ENCODE measurements at places on chromosomes 2 and 18. TPM values are rescaled to one million over a fixed set of nuclear protein-coding genes. Genes with fewer than 3 reads are reported as not detected.

- no peak for DNase-seq
These were observed 17.8 kb downstream of the SERPINB13 start for GRCh38 chr18:63604791-63605567.

- no peak for DNase-seq
These were observed 585.9 kb upstream of the ID2 start for GRCh38 chr2:8095978-8096377.

- DNase-seq, result no peak
These were observed 24.6 kb downstream of the CD302 start for GRCh38 chr2:159773426-159773825.

- no peak for DNase-seq
These were observed 11.2 kb downstream of the SLC40A1 start for GRCh38 chr2:189569295-189569910.

The C2orf72 gene
- total RNA-seq, result 0.18 TPM

DNA sequence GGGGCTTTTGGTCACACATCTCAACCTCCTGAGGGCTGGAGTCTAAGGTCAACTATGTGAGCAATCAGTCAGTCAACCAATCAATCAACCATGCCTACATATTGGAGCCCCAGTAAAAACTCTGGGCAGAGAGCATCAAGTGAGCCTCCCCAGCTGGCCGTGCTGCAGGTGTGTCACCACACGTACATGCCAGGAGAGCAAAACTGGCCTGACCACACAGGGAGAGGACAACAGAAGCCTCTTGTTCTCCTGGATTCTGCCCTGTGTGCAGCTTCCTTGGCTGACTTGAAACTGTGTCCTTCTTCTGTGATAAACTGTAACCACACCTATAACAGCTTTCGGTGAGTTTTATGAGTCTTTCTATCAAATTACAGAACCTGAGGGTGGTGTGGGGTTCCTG, 25.9 kb downstream of the GPR35 start:
- no peak for DNase-seq

- DNase-seq, result no peak
These were observed 633.3 kb upstream of the ACVR2A start for GRCh38 chr2:147211484-147211883.

DNA sequence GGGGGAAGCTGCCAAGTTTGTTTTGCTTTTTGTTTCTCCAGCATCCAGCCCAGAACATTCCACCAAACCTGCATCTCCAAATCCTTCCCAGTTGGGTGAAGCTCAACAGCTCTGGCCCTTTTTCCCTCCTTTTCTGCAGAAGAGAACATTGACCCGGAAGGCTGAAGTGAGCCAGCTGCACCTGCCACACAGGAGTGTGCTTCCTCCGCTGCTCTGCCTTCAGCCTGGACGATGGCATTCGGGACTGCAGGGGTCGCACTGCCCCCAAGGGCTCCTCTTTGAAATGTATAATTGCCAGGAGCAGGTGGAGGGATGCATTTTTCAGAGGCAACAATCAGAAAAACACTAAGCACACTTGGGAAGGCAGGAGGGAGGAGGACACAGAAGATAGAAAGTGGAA, 41.8 kb downstream of the ST8SIA5 start:
- no peak for DNase-seq

DNA sequence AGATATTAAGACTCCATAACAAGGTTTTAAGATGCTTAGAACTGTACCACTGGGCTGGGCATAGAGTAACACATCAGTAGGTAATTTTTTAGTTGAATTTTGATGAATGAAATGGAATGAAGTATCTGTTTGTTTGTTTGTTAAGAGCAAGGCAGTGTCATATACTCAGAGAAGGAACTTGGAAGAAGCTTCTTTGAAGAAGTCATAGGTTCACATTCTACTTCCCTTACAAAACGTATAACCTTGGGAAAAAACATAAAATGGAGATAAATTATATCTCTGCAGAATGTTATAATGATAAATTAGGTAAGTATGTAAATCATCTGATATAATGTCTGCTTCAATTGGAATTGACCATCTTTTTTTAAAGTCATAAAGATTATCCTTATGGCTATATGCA, 122.1 kb upstream of the SLC39A10 start:
- DNase-seq, result no peak

The DNAH7 gene
- total RNA-seq, result 0.05 TPM

- DNase-seq, result no peak
These were observed 215.1 kb downstream of the ZNF385B start for GRCh38 chr2:179646173-179646769.

The TMEM214 gene
- 54.3 TPM for total RNA-seq

GRCh38 chr2:119483395-119483753, 40.9 kb downstream of the SCTR start:
- DNase-seq, result no peak

The MC4R gene
- not detected for total RNA-seq

The DSC3 gene
- not detected for total RNA-seq

GRCh38 chr2:55134316-55134706, 84.1 kb upstream of the RTN4 start:
- no peak for DNase-seq

The MRPL19 gene
- 56.4 TPM for total RNA-seq

The PID1 gene
- total RNA-seq, result not detected

The ACTG2 gene
- total RNA-seq, result not detected

The TMEM182 gene
- total RNA-seq, result 5.8 TPM

- DNase-seq, result no peak
These were observed 989.2 kb downstream of the CPS1 start for GRCh38 chr2:211545582-211545981.

The TUBB6 gene
- total RNA-seq, result 8.0 TPM

The ROCK1 gene
- total RNA-seq, result 63.4 TPM

DNA sequence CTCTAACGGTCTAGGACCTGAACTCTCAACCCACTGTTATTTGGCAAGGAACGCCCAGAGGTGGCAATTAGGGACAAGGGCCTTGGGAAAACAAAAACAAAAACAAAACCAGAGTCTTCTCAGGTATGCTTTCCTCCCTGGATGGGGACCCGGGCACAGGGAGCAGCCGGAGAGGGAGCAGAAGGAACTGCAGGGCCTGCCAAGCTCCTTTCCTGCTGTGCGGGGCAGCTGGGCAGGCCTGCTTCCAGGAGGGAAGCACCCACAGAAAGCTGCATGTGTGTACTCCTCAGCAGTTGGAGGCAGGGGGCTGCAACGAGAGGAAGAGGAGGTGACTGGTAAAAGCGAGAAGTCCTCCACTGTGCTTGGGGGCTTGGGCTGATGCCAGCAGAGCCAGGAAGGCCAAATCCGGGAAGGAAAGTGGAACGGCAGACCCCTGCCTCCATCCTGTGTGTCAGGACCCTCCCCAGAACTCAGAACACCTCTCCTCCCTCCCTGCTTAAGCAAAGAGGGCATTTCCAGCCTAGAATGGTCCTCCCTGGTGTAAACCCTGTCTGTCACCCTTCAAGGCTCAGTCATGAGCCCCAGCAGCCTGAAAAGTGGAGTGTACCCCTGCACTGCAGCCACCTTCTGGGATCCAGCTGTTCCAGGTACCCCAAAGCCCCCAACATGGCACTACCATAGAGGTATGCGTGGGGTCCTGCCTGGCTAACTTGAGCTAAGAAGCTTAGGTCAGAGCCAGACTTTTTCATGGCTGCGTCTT, 56.3 kb downstream of the DNMT3A start:
- no peak for DNase-seq

DNA sequence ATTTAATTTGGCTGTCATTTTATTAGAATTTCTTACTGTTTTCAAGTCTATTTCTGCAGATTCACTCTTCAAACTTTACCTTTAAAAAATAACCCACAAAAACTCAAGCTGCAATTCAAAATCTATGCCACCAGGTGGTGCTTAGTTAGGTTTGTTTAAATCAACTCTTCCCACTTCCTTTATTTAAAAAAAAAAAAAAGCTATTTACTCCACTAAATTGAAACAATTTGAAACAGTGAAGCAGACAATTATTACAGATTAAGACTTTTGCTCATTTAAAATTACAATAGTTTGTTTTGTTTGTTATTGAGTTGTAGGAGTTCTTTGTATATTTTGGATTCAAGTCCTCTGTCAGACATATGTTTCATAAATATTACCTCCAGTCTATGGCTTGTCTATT, 300.0 kb downstream of the PDE11A start:
- no peak for DNase-seq

The CFLAR gene
- 321 TPM for total RNA-seq

GRCh38 chr2:72938455-72938854, 21.1 kb downstream of the EMX1 start:
- DNase-seq, result no peak

DNA sequence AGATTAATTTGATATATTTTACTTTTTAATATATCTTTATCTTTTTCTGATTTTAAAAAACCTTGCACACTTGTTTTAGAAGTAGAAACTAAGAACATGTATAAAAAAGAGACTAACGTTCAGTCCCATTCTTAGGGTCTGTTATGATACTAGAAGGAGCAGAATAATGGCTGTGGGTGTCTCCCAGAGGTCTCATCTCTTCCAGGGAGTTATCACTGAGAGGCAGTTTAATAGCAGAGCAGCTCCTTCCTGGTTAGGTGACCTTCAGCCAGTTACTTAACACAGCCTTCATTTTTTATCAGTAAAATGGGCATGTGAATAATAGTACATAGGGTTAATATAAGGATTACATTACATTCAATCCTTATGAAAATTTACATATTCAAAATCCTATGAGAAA, 40.6 kb downstream of the FBXO48 start:
- no peak for DNase-seq

DNA sequence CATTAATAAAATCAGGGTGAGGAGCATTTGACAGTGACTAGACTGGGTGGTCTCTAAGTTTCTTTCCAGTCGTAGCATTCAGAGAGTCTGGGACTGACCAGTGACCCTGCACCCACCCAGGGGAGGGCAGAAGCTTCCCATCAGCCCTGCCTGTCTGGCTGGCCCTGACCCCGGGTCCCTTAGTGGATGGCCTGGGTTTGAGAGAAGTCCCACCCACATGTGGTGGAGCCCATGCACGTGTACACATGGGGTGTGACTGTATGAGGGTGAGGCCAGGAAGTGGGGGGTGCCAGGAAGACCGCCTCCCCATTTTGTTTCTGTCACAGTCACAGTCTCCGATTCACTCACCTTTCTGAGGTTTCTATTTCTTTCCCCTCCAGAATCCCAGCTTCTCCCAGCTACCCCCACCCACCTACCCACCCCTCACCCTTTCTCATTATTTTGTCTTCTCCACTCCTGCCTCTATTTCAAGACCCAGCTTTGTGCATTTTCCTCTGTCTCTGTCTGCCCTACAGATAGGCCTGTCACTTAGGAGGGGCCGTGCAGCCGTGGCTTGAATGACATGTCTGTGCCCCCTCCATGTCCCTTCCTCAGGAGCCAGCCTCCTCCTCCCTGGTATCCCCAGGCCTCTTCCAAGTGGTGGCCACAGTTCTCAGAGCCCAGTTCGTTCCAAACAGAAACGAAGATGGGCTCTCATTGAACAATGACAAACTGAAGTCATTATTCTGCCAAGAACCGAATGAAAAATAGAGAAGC, 13.6 kb downstream of the CIB4 start:
- no peak for DNase-seq

GRCh38 chr2:39156107-39156506, 35.3 kb upstream of the SOS1 start:
- no peak for DNase-seq

- DNase-seq, result no peak
These were observed 69.5 kb downstream of the LAMA1 start for GRCh38 chr18:7048081-7048480.

The ESPNL gene
- total RNA-seq, result 0.18 TPM

- DNase-seq, result no peak
These were observed 21.2 kb downstream of the ODC1 start for GRCh38 chr2:10426726-10427617.

- no peak for DNase-seq
These were observed 64.2 kb upstream of the GREB1L start for GRCh38 chr18:21177822-21178221.

The CRYGC gene
- total RNA-seq, result not detected

GRCh38 chr2:238853721-238854120, 5.8 kb downstream of the TWIST2 start:
- DNase-seq, result no peak

GRCh38 chr18:26322890-26323653, 96.8 kb downstream of the TAF4B start:
- DNase-seq, result no peak

The DPP4 gene
- 5.1 TPM for total RNA-seq

DNA sequence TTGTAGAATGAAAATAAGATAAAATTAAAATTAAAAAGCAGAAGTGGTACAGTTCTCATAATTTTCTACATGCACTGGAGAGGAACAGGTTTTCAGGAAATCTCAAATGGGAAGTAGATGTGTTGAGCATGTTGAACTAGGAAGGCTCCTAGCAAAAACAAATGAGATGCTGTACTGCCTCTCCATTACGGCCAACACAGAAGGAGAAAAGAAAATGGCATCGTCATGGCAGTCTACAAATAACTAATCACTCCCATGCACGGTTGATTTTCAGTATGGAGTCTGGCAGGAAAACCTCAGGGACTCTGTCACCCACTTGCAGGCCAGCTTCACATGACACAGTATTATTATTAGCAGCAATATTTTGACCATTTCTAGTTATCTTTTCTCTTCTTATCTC, 278.7 kb downstream of the NRXN1 start:
- DNase-seq, result no peak

DNA sequence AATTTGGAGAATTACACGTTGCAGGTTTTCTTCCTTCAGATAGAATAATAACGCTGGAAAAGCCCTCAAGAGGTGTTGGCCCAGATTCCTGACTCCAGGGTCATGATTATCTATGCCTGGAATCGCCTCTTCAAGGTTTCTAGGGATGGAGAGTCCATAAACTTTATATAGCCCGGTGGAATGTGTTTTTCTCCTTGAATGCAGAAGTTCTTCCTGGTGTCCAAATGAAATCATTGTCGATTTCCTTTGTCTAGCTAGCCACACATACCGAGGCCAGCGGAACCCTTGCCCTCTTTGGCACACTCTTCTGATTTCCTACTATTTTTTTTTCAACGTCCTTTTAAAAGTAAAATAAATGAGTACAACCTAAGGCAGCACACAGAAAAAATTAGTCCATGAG, 117.8 kb downstream of the PID1 start:
- DNase-seq, result no peak

DNA sequence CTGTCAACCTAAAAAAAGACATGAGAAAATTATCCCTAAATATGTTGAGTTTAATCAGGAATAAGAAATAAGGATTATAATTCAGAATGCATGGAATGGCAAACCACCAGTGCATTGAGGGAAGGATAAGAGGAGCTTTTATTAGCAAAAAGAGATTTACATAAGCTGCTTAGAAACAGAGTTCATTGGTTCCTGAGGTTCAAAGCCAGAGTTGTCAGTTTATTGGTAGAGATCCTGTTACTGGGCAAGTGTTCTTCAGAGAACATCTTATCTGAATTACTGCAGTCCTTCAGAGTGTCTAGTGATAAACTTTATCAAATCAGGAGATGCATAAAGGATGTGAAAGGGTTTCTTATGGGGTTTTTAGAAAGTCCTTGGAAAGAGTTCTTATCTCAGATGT, 76.0 kb upstream of the MEX3C start:
- DNase-seq, result no peak

The AQP4 gene
- total RNA-seq, result not detected

- DNase-seq, result no peak
These were observed 11.0 kb upstream of the EPG5 start for GRCh38 chr18:45978084-45978483.

- no peak for DNase-seq
These were observed 38.9 kb downstream of the INO80C start for GRCh38 chr18:35458677-35459441.

All from activated naive CD4-positive, alpha-beta T cell treated with anti-CD3 and anti-CD28 coated beads, Interleukin-2, amount 50 U/mL, for 72 hours (primary cell).